CD8-positive, alpha-beta memory T cell (primary cell): ENCODE measurements at places on chromosomes 4 and X. TPM values are rescaled to one million over a fixed set of nuclear protein-coding genes. Genes with fewer than 3 reads are reported as not detected.
A peak's percentile ranks its signal among the peaks of the same experiment; 100 is the strongest.

The USP27X gene
- 1.7 TPM for total RNA-seq

The SLC4A4 gene
- 1.3 TPM for total RNA-seq

The AKAP14 gene
- not detected for total RNA-seq

GRCh38 chr4:114512595-114513295 is 85.9 kb upstream of the UGT8 start:
- no peak overlapping the region for H3K27ac ChIP-seq
- no peak overlapping the region for H3K4me3 ChIP-seq
- DNase-seq = no peak
- no peaks in the 10 kb centered on the region for H3K27me3 ChIP-seq

- no peaks in the 10 kb centered on the region for H3K27me3 ChIP-seq
- no peak overlapping the region for H3K27ac ChIP-seq
- H3K36me3 ChIP-seq = no peaks in the 10 kb centered on the region
- H3K4me3 ChIP-seq = no peak overlapping the region
- H3K4me1 ChIP-seq = no peaks in the 10 kb centered on the region
- DNase-seq = no peak
Observed at GRCh38 chrX:109871121-109871888, 131.6 kb upstream of the TMEM164 start.

DNA sequence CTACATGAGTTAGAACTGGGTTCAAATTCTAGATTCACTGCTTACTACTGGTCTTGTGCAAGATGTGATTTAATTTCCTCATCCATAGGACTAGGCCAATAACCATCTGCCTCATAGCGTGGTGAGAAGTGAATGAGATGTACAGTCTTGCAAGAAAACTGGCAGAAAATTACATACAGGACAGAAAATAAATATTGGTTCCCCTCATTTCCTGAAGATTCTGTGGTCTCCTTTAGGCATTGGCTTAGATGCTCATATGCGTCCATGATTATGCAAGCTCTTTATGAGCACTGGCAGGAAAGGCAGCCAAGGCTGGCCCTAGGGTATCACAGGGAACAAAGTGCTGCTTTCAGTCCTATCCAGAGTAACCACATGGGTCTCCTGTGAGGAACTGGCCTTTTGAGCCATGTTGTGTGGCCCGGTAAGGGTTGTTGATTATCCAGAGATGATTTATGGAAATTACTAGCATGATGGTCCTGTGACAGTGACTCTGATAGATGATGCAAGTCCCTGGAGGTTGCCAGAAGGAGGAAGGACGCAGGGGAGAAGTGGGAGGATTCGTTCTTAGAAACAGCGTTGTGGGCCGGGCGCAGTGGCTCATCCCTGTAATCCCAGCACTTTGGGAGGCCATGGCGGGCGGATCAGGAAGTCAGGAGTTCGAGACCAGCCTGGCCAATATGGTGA is 9.9 kb upstream of the MOB1B start:
- no peak overlapping the region for H3K4me3 ChIP-seq
- no peak for DNase-seq
- H3K27ac ChIP-seq = no peak overlapping the region
- H3K36me3 ChIP-seq = no peaks in the 10 kb centered on the region

DNA sequence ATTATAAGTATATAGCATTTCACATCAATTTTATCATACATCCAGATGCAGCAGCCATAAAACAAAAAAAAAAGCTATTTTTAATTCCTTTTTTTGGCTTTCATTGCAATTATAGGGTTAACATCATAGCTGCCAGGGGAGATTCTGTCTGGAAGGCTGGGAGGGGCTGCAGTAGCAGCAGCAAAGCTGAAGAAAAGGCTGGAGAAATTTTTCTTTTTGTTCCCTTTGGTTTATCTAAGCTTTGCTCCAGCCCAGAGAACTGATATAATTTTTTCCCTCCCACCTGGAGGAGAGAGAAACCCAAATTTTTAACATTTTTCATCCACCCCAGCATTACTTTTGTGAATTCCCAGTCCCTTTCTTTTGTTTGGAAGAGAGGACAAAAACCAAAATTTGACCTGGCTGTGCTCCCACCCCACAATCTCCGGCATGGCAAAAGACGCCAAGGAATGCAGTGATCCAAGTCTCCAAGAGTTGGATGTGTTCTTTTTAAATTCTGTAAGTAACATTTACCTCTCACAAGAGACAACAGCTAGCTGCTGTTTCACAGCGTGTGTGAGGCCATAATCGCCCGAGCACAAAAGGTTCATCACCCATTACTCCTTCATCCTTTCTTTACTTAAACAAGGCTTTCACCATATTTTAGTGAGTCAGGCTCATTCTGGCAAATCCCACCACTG is 25.1 kb upstream of the FAM156A start:
- H3K27me3 ChIP-seq = no peaks in the 10 kb centered on the region
- H3K4me3 ChIP-seq = no peak overlapping the region
- no peak for DNase-seq
- no peak overlapping the region for H3K27ac ChIP-seq
- no peaks in the 10 kb centered on the region for H3K4me1 ChIP-seq

DNA sequence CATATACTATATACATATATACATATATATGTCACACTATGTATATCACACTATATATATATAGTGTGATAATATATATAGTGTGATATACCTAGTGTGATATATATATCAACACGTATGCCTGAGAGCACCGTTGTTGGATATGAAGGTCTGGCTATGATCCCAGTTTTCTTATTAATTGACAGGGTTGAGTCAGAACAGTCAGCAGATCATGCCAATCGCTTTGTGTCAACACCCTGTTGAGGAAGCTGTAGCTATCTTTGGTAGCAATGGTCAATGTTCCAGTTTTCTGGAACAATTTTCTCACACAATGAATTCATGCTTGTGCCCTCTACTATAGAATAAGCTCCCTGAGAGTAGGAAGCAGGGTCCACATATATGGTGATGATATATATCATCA is 496.0 kb upstream of the AGA start:
- no peaks in the 10 kb centered on the region for H3K36me3 ChIP-seq
- no peak for DNase-seq
- H3K27me3 ChIP-seq = no peaks in the 10 kb centered on the region

DNA sequence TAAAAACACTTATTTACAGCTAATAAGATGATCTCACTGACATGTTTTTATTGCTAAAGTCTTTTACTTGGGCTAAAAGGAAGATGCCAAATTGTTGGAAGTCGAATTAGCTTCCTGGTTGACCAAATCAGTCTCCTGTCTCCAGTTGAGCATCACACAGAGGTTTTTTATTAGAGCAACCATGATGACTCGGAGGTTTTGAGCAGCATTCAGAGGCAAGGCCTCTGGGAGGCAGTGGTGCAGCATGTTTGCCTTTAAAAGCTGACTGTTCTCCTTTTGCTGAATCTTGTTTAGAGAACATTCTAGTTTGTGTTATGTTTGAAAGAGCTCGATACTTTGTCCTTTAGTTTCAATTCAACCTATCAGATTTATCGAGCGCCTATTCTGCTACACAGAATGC is 2.1 kb downstream of the UCHL1 start:
- no peak for DNase-seq
- H3K27ac ChIP-seq = no peak overlapping the region
- no peak overlapping the region for H3K4me3 ChIP-seq
- H3K4me1 ChIP-seq = no peaks in the 10 kb centered on the region
- no peaks in the 10 kb centered on the region for H3K27me3 ChIP-seq

DNA sequence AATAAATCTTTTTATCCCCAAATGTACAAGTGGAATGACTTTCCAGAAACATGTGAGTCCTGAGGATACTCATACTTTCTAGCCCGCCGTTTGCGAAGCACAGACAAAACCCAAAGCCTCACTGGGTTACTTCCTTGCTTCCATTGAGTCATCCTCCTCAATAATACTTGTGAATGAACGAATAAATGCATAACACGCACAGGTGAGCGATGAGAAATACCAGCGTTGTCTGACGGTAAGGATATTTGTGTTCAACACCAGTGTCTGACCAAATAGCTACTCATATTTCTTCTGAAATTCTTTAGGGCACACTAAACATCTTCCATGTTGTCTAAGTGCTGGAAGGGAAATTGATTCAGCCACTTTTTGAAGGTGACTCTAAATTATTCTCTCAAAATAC is 36.0 kb downstream of the CCNG2 start:
- no peak for DNase-seq
- peaks cover 8% of the 10 kb centered on the region for H3K4me1 ChIP-seq
- H3K4me3 ChIP-seq = peak overlapping the region; percentile 28

- no peaks in the 10 kb centered on the region for H3K4me1 ChIP-seq
- no peak overlapping the region for H3K27ac ChIP-seq
- H3K4me3 ChIP-seq = no peak overlapping the region
- no peaks in the 10 kb centered on the region for H3K36me3 ChIP-seq
- no peaks in the 10 kb centered on the region for H3K27me3 ChIP-seq
Observed at GRCh38 chr4:163598028-163598427, 103.5 kb downstream of the TMA16 start.

GRCh38 chr4:3347871-3348270 is 55.0 kb downstream of the RGS12 start:
- no peaks in the 10 kb centered on the region for H3K36me3 ChIP-seq
- H3K4me3 ChIP-seq = no peak overlapping the region
- no peak for DNase-seq
- no peak overlapping the region for H3K27ac ChIP-seq

GRCh38 chr4:22485737-22486136 is 30.1 kb downstream of the ADGRA3 start:
- H3K27me3 ChIP-seq = no peaks in the 10 kb centered on the region
- no peaks in the 10 kb centered on the region for H3K36me3 ChIP-seq
- no peak overlapping the region for H3K4me3 ChIP-seq

- no peak overlapping the region for H3K4me3 ChIP-seq
- no peak overlapping the region for H3K27ac ChIP-seq
- DNase-seq = no peak
- H3K36me3 ChIP-seq = no peaks in the 10 kb centered on the region
Observed at GRCh38 chrX:106952988-106953387, 32.8 kb downstream of the CLDN2 start.

GRCh38 chr4:151673908-151674520 is 86.8 kb downstream of the GATB start:
- no peak overlapping the region for H3K4me3 ChIP-seq
- no peak for DNase-seq
- no peaks in the 10 kb centered on the region for H3K4me1 ChIP-seq
- H3K27ac ChIP-seq = no peak overlapping the region
- no peaks in the 10 kb centered on the region for H3K27me3 ChIP-seq

DNA sequence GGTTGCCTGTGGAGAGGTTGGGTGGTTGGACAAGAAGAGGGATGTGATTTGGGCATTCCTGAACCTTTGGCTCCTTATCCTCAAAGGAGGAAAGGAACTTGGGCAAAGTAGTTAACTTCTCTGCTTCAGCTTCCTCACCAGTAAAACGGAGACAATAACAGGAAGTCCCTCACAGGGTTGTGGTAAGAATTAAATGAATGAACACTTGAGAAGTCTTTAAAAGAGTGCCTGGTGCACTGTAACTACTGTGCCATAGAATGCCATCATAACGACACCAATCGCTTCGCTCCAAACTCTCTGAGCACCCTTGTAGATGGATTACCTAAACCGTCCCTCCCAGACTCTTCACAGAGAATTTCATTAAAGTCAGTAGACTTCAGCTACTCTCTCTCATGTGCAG is 10.5 kb downstream of the ZCCHC18 start:
- H3K36me3 ChIP-seq = no peaks in the 10 kb centered on the region
- no peak for DNase-seq
- H3K27ac ChIP-seq = no peak overlapping the region
- no peak overlapping the region for H3K4me3 ChIP-seq

DNA sequence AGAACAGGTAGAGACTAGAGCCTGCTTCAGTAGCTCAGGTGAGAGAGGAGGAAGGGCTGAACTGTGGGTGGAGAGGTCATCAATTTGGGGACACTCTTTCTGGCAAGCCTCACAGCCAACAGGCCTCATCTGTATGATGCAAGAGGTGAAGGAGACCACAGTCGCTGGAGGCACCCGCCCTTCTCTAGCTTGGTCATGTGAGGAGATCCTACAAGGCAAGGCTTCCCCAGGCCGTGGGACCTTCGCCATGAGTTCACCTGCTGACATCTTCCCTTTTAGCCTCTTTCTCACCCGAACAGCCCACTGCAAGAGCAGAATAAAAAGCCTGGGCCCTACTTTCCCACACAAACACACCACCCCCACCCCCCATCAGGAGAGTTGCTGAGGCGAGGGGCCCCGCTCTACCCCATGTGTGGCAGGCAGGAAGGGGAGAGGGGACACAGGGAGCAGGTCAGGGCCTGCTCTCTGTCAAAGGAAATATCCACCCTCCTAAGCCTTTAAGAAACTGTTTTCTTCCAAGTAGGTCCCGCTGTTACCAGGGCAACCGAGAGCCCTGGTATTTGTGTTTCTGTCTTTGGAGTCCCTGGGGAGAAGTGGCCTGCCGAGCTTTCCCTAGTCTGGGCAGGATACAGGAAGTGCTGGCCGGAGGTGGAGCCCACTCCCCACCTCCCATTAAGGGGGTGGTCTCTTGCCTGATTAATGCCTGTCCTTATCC is 8.1 kb downstream of the RTL5 start:
- H3K36me3 ChIP-seq = no peaks in the 10 kb centered on the region
- H3K27me3 ChIP-seq = no peaks in the 10 kb centered on the region
- DNase-seq = no peak
- peaks cover 42% of the 10 kb centered on the region for H3K4me1 ChIP-seq
- no peak overlapping the region for H3K4me3 ChIP-seq

- H3K27me3 ChIP-seq = no peaks in the 10 kb centered on the region
- H3K4me1 ChIP-seq = no peaks in the 10 kb centered on the region
- H3K4me3 ChIP-seq = no peak overlapping the region
- no peak overlapping the region for H3K27ac ChIP-seq
Observed at GRCh38 chr4:58809366-58809765, 1699.2 kb upstream of the IGFBP7 start.

- H3K27ac ChIP-seq = no peak overlapping the region
- no peak overlapping the region for H3K4me3 ChIP-seq
- H3K27me3 ChIP-seq = no peaks in the 10 kb centered on the region
- H3K36me3 ChIP-seq = no peaks in the 10 kb centered on the region
Observed at GRCh38 chrX:80430826-80431504, 10.7 kb downstream of the TENT5D start.

GRCh38 chrX:50971395-50971794 is 60.9 kb downstream of the BMP15 start:
- H3K27me3 ChIP-seq = no peaks in the 10 kb centered on the region
- H3K36me3 ChIP-seq = no peaks in the 10 kb centered on the region
- H3K4me3 ChIP-seq = no peak overlapping the region
- no peak for DNase-seq
- H3K27ac ChIP-seq = no peak overlapping the region

DNA sequence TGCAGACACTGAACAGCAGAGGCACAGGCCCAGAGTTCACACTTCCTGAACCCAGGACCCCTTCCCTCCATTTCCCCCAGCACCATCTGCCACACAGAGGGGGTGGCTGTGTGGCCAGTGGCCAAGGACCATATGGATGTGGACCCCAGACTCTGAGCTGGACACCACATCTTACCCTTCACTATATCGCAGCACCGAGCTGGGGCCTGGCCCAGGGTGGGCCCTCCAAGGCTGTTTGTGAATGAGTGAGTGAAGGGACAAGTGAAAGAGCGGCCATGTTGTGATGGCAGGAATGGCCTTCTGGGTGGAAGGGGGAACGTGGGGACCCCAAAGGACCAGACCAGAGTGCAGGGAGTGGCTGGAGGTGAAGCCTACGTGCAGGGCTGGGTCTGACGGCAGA is 248.6 kb downstream of the AFAP1 start:
- no peaks in the 10 kb centered on the region for H3K27me3 ChIP-seq
- H3K4me1 ChIP-seq = no peaks in the 10 kb centered on the region
- no peak for DNase-seq
- H3K4me3 ChIP-seq = no peak overlapping the region
- H3K36me3 ChIP-seq = no peaks in the 10 kb centered on the region
